ENCODE measurements at places on chromosomes 16 and 17.

GRCh38 chr16:31409433-31409832 lies 16.3 kb downstream of the ITGAD start:
- peak; percentile 47 for DNase-seq

GRCh38 chr16:53266156-53266555 lies 168.1 kb upstream of the RBL2 start:
- DNase-seq: peak; percentile 5

- no peak for DNase-seq
Observed at GRCh38 chr17:32553168-32553567, 66.4 kb downstream of the CDK5R1 start.

DNA sequence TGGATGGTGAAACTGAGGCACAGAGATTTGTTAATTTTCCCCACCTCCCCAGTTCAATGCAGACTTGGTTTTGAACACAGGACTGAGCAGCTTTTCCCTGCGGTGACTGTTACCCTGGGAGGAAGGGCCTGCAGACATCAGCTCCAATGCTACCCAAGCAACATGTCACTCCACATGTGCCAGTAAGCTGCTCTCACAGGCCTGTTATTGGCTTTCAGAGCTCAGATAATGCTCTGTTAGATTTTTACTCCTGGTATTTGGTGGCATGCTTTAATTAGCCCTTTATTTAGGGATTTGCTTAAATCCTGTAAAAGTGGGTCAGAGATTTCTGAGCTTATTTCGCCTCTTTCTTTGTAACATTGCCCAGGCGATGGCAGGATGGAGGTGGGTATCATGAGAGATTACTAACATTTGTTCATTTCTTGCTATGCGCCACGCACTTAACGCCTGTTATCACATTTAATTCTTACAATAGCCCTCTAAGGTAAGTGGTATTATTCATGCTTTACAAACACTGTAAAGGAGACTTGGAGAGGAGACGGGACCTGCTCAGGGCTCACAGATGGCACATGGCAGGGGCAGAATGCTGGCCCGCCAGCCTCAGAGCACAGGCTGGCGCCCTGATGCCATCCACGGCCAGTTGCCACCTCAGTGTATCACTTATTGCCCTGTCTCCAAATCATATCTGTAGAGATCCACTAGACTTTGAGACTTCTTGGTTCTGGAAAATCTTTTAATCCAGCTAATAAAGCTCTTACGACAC lies 84.0 kb upstream of the CACNG5 start:
- DNase-seq: no peak

GRCh38 chr17:64261417-64262145 lies 1.5 kb downstream of the TEX2 start:
- DNase-seq: no peak

GRCh38 chr17:39777534-39778365 lies 40.0 kb downstream of the GRB7 start:
- DNase-seq: no peak

DNA sequence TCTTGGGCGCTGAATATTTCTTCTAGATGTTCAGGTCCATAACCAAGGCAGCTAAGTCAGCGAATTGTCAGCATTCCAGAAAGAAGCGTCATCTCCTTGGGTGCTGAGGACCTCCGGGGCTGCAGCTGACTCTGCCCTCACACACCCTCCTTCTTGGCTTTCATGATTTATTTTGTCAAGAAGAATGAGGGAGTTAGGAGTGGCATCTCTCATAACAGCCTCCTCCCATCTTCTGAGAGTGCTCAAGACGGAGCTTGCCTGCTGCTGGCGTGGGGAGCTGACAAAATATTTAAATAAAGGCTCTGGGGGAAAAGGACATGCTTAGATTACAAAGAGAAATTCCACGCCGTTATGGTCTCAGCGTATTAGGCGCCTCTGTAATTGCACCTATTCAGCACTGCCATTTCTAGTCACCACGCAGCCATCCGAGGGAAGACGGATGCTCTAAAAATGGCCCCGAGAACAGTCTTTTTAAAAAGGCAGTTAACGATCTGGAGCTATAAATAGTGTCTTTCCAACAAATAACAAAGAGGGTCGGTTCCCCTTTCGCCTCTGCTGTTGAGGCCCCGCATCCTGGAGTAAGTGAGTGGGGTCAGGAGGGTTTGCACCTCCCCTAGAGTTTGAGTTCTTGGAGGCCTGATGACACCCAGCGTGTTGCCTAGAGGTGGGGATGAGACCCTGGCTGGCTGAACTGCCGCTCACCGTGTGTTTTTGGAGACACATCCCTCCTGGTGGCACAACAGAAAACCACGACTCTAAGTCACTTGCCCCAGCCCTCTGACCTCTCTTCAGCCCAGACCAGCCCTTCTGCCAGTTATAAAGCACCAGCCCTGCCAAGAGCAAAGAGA lies 187.0 kb downstream of the CCDC182 start:
- DNase-seq: peak; percentile 81

DNA sequence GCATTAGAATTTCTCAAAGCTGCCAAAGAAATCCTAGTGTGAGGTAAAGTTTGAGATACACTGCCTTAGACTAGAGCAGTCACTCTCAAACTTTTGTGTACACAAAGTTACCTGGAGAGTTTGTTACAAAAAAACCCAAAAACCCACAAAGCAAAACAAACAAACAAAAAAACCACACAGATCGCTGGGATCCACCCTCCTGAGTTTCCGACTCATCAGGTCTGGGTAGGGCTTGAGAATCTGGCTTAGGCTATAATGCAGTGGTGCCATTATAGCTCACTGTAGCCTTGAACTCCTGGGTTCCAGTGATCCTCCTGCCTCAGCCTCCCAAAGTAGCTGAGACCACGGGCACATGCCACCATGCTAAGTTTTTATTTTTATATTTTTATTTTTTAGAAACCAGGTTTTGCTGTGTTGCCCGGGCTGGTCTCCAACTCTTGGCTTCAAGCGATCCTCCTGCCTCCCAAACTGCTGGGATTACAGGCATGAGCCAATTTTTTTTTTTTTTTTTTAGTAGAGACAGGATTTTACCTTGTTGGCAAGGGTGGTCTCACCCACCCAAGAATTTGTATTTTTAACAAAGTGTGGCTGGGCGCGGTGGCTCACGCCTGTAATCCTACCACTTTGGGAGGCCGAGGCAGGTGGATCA lies 22.3 kb upstream of the SMG1 start:
- no peak for DNase-seq

- peak; percentile 74 for DNase-seq
Observed at GRCh38 chr17:38415250-38416194, 12.7 kb upstream of the ARHGAP23 start.

- no peak for DNase-seq
Observed at GRCh38 chr17:28468781-28469180, 4.7 kb upstream of the SLC13A2 start.

GRCh38 chr17:61568219-61569072 lies 22.6 kb downstream of the NACA2 start:
- no peak for DNase-seq

DNA sequence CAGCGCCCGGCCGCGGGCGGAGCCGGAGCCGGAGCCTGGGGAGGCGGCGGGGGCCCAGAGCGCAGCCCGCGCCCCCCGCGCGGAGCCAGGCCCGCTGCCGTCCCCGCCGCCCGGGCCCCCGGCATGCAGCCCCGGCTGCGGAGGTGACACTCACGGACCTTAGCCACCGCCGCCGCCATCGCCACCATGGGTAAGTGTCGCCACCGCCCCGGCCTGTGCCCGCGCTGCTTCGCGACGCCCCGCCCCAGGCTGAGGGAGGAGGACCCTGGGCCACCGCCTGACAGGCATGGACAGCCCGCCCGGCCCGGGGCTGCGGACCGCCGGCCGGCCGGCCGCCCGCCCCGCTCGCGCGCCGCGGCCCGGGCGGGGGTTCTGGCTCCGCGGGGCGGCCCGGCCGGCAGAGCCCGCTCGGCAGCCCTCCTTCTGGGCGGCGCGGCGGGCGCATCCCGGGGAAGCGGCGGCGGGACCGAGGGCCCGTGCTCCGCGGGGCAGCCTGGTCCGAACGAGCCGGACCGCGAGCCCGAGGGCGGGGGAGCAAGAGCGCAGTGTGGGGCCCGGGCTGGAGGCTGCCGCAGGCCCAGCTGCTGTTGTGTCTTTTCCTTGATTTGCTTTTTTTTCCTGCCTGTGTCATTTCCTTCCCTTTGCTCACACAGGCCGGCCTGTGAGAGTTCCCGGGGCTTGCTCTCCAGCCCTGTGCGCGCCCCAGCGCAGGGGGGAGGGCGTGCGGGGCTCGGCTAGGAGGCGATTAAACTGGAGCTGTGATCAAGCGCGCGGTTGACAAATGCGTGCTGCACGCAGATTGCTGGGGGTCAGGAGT lies 565 bp downstream of the MAP3K3 start:
- DNase-seq: peak; percentile 65

GRCh38 chr16:4572715-4573114 lies 16.6 kb downstream of the C16orf96 start:
- DNase-seq: no peak

DNA sequence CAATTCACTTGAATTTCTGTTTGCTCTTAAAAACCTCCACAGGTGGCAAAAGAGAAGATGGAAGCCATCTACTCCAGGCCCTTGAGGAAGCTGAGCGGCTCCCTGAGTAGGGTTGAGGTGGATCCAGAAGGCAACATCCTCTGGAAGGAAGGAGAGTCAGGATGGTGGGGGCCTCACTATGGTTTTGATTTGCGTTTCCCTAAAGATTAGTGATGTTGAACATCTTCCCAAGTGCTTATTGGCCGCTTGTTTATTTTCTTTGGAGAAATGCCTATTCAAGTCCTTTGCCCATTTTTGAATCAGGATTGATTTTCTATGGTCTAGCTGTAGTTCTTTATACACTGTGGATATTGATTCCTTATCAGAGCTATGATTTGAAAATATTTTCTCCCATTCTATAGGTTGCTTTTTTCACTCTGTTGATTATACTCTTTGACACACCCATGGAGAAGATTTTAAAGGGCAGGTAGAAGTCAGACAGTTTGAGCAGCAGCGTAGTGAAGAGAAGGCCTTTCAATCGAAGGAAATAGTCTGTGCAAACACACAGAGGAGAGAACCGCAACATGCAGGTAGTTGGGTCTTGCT lies 58.6 kb downstream of the WSB1 start:
- no peak for DNase-seq

GRCh38 chr16:88505405-88506082 lies 52.5 kb downstream of the ZFPM1 start:
- peak; percentile 18 for DNase-seq

GRCh38 chr16:11674001-11674817 lies 6.0 kb downstream of the SNN start:
- no peak for DNase-seq

- DNase-seq: no peak
Observed at GRCh38 chr16:70294385-70295025, 4.5 kb upstream of the DDX19B start.

GRCh38 chr17:48929812-48930165 lies 14.9 kb downstream of the SNF8 start:
- DNase-seq: no peak

DNA sequence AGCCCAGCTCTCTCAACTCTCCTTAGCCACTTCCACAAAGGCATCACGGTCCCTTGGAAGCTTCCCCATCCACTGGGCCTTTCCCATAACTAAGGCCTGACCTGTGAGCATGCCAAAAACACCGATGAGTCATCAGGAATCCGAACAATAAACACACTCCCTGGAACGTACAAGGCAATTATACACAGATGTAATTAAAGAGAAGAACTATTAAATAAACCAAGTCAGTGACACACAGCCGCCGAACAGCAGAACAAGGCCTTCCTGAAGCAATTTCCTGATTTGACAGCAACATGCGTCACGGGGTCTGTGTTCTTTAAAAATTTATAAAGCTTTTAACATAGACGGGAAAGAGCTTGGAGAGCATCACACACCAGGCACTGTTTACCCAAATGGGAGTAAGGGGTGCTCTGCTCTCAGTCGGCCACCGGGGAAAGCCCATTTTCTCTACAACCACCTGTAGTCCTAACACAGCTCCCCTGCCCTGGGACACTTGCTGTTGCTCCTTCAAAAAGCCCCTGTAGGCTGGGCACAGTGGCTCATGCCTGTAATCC lies 29.4 kb downstream of the COG7 start:
- DNase-seq: peak; percentile 95

DNA sequence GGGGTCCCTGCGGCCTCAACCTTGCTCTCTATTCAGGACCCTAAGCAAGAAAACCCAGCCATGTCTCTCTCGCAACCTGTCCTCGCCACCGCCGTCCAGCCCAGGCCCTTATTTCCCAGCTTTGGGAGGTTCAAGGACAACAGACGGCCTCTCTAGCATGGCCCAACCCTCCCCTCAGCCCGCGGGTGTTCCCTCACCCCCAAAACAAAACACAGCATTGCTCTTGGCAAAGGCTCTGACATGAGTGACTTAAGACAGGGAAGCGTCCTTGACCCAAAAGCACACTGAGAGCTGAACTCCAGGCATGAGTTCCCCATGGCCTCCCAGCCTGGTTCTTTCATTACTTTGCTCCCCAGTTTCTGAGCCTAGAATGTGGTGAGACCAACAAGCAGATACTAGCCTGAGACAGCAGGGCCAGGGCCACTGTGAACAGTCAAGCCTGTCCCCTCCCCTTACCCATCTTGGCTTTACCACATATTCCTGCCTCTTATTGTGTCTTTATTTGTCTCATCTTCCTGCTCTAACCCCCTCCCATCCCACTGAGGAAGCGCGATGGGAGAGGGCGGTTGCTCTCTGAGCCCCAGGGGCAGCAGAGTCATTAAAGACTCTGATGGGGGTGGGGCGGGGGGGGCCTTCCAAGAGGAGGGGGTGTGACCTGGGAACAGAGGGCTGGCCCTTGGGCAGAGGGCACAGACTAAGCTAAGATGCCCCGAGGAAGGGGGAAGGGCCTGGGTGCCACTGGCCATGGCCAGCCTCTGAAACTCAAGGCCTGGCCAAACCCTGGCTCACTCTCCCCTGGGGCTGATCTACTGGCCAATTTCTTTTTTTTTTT lies 11.8 kb downstream of the SREBF1 start:
- DNase-seq: no peak

DNA sequence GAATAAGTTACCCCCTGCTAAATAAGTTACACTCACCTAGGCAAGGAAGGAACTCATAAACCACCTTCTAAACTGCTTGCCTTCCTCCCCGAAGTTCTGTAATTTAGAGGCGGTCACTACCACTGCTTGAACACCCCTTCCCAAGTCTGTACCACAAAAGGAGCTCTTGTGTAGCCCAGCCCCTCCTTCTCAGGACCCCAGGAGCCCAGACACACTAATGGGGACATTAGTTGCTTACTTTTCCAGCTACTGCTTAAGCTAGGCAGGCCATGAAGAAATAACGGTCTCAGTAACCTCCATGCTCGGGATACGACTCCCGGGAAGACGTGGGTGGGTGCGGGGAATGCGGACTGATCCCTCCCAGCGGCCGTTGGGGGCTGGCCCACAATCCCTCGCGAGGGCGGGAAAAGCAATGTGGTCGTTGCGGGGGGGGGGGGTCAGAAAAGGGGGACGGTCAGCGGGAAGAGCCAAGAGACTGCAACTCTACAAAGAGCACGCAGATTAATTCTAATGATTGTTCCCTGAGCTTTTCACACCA lies at the start of gene TEX14:
Gene TEX14, minus strand, starts transcription at position 345 of the 538 bp plus-strand sequence. CDS start 40,044 bp downstream, outside the sequence.
- DNase-seq: peak; percentile 3
